ENCODE measurements at places on chromosomes 6 and 20.
A peak's percentile ranks its signal among the peaks of the same experiment; 100 is the strongest.

- no peak for DNase-seq
Measured at GRCh38 chr6:168369786-168370185, 50.2 kb upstream of the DACT2 start.

GRCh38 chr6:24537771-24538385 lies 43.1 kb downstream of the ALDH5A1 start:
- peak; percentile 21 for DNase-seq

GRCh38 chr6:151351146-151351700 lies 40.1 kb downstream of the ZBTB2 start:
- DNase-seq, result no peak

DNA sequence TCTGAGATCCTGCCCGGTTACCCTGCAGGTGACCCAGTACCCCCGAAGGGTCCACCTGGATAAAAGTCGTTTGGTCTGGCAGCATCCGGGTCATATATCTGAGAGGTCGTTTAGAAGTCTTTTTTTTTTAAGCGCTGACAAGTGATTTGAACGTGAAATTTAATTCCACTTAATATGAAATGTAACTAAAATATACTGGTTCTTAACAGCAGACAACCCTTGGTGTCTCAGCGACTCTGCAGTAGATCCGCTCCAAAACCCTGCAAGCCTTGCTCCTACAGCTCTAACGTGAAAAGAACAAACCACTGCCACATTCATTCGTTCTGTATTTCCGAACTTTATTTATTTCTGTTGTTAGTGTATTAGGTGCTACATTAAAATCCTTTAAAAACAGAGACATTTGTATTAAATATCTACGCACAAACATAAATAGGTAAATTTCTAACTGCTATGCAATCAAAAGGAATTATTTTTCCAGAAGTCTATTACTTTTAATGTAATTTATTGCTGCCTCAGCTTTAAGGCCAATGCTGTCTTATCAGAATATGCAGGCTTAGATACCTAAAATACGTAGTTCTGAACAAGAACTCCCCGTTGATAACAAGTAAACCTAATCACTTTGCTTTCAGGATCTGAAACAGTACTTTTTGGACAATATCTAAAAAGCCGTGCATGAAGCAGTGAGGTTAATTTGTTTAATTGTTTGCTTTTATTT lies 33.5 kb upstream of the TCF21 start:
- DNase-seq, result peak; percentile 10

GRCh38 chr6:105573138-105573537 lies 170.3 kb upstream of the PREP start:
- peak; percentile 59 for DNase-seq

- DNase-seq, result no peak
Measured at GRCh38 chr6:27321901-27322300, 9.8 kb upstream of the POM121L2 start.

DNA sequence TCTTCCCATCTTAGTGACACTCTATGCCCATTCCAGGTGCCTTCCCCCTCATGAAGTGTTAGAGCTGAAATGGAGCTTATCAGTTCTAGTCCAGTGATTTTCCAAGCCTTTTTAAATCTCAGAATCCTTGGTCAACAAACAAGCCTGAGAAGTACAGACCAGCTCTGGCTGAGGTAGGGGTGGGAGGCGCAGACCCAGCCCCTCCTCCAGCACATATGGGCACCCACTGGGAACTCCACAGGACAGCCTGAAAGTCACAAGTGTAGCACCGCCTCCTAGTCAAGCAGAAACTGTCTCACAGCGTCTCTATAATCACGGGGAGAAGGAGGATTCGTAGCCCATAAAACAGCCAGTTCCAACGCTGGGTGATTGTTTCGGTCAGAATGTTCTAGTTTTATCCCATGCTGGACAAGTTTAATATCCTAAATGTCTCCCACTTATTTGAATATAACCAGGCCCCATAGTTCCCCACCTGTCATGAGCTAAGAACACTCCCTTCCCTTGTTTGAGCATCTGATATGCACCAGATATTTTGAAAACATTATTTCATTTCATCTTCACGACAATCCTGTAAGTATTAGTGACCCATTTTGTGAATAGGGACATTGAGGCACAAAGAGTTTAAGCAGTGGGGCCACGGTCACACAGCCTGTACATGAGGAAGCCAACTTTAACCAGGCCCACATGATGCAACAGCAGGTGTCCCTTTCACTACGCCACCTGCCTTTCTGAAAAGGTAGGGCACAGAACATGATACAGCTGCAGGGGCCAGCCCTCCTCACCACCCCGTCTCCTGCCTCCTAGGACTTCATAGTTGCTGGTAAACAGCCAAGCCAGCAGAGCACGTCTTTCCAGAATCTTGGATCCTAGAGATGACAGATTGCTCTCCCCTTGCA lies 40.1 kb downstream of the TRAF3IP2 start:
- DNase-seq, result no peak

Data from astrocyte (in vitro differentiated cells and primary cell).